ENCODE measurements at places on chromosomes 2 and 18. TPM values are rescaled to one million over a fixed set of nuclear protein-coding genes. Genes with fewer than 3 reads are reported as not detected.

Gene EVX2
- not detected for polyA plus RNA-seq

Gene PGAP1
- polyA plus RNA-seq: 7.1 TPM

Gene PAX8
- polyA plus RNA-seq: 4.4 TPM

Gene UGT1A3
- 1.8 TPM for polyA plus RNA-seq

Gene RBM44
- polyA plus RNA-seq: 0.03 TPM

Data from keratinocyte (primary cell).